Frontal cortex (tissue), 4 donors: ENCODE measurements at places on chromosomes 7 and 10. TPM values are rescaled to one million over a fixed set of nuclear protein-coding genes. Genes with fewer than 3 reads are reported as not detected.

Gene PSMA2
- 57.9 TPM for total RNA-seq

Gene FKBP6
- total RNA-seq = not detected

Gene SHH
- total RNA-seq = 1.6 TPM

Gene ASZ1
- not detected for total RNA-seq

Gene ANKRD1
- total RNA-seq = not detected

Gene PNLIPRP3
- not detected for total RNA-seq

Gene TAS2R4
- 2.0 TPM for total RNA-seq

Gene TUBB8
- not detected for total RNA-seq

Gene CCAR1
- total RNA-seq = 45.2 TPM

Gene PAPOLB
- 0.82 TPM for total RNA-seq

Gene PLPP4
- total RNA-seq = 18.8 TPM

Gene NUDT13
- total RNA-seq = 0.41 TPM

Gene SNCG
- 1.6 TPM for total RNA-seq

Gene STAG3
- 1.2 TPM for total RNA-seq

Gene PRR15
- total RNA-seq = 0.41 TPM

Gene EEPD1
- 13.9 TPM for total RNA-seq

Gene CUBN
- total RNA-seq = 1.2 TPM

Gene PTEN
- total RNA-seq = 212 TPM

Gene FIGNL1
- 42.4 TPM for total RNA-seq

Gene CWF19L1
- 40.8 TPM for total RNA-seq

Gene PRKCQ
- total RNA-seq = 2.0 TPM
